ENCODE measurements at places on chromosomes 12 and 14. TPM values are rescaled to one million over a fixed set of nuclear protein-coding genes. Genes with fewer than 3 reads are reported as not detected.

IFNG-AS1 gene
- total RNA-seq: not detected

DNA sequence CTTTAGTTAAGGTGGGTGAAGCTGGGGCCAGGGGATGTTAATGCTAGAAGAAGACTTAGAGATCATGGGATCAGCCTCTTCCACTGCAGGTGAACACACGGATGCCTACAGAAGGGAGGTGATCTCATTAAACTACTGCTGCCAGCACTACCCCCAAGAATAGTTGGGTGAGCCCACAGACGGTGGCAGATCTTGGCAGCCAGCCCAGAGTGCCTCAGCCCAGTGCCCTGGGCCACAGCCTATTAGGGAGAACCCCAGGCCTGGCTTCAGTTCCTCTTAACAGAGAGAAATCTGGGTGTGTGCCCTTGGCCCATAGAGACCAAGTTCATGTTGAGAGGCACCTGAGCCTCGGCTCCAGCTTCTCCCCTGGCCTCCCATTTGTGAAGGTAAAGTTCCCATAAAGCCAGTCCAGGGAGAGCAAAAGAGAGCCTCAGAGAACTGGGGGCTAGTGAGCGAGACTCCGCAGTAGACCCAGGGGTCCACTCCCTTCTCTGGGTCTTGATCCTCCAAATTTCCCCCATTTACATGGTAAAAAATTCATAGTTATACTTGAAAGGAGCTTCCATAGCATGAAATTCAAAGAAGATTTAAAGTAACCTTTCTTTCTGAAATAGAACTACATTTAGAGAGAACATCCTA, 125.0 kb upstream of the CCND2 start:
- no peak overlapping the region for H3K27ac ChIP-seq
- H3K27me3 ChIP-seq: no peaks in the 10 kb centered on the region
- H3K4me1 ChIP-seq: no peaks in the 10 kb centered on the region
- no peak for DNase-seq

IL23A gene
- total RNA-seq: 0.32 TPM

DNA sequence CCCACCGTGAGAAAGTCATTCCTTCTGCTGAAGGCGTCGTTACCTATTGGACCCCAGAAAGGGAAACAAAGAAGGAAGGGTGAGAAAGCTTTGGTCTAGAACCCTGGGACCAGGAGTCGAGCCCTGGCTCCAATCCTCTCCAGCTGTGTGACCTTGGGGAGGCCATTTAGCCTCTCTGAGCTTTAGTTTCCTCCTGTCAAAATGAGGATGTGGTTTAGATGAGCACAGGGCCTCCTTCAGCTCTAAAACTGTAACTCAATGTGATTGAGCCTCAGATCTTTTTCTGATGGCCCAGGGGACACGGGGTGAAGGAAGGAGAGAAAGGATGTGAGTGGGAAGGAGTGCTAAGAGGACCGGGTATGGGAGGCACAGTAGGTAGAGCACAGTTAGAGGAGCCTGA, 7.7 kb downstream of the JDP2 start:
- H3K27me3 ChIP-seq: no peaks in the 10 kb centered on the region
- DNase-seq: no peak
- no peak overlapping the region for H3K27ac ChIP-seq
- H3K36me3 ChIP-seq: peaks cover 3% of the 10 kb centered on the region
- H3K4me3 ChIP-seq: no peak overlapping the region

DNA sequence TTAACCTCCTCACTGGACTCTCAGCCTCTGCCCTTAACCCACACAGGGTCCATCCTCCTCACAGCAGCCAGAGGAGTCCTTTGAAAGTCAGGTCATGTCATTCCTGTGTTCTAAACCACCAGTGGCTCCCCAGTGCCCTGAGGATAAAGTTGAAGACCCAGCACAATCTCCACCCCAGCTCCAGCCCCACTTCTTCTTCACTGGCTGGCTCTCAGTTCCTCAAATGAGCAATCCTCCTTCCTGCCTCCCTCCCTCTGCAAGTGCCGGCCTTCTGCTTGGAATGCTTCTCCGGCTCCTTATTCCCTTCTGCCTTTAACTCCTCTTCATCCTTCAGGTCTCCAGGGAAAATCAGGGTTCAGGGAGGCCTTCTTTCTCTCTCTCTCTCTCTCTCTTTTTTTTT, 32.0 kb upstream of the SPPL3 start:
- no peak for DNase-seq
- no peaks in the 10 kb centered on the region for H3K36me3 ChIP-seq
- peaks cover 11% of the 10 kb centered on the region for H3K27me3 ChIP-seq

DNA sequence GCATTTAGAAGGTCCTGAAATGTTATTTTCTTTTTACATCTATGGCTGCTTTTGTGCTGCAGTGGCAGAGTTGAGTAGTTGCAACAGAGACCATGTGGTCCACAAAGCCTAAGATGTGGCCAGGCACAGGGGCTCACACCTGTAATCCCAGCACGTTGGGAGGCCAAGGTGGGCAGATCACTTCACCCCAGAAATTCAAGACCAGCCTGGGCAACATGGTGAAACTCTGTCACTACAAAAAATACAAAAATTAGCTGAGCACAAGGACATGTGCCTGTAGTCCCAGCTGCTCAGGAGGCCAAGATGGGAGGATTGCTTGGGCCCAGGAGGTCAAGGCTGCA, 13.4 kb downstream of the USP30 start:
- DNase-seq: no peak
- no peaks in the 10 kb centered on the region for H3K27me3 ChIP-seq
- H3K27ac ChIP-seq: no peak overlapping the region
- peaks cover 15% of the 10 kb centered on the region for H3K36me3 ChIP-seq
- no peaks in the 10 kb centered on the region for H3K4me1 ChIP-seq
- H3K4me3 ChIP-seq: no peak overlapping the region

DNA sequence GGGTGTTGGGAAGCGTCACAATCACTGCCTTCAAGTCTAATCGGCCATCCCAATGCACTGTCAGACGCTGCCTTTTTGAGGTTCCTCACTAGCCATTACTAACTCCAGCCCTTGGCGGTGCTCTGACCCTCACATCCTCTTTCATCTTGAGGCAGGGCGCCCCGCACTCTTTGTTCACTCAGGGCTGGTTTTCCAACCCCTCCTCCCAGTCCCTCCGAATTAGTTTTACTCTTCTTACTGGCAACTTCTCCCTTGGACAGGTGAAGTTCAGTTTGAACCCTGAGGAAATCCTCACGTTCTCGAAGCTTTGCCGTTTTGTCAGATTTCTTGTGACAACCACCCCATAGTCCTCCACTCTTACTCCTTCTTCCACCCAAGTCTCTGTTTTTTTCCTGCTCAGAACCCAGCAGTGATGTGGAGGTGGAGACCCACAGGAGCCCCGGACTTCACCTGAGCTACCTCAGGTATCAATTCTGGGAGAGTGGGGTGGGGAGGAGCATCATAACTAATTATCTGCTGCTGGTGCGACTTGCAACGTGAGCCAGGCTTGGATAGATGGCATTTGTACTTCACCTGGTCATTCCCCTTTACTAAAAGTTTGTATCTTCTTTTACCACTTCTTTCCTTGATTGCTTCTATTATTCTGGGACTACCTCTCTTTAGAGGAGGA, 757 bp downstream of the ZC3H10 start:
- no peaks in the 10 kb centered on the region for H3K27me3 ChIP-seq
- no peak for DNase-seq
- peaks cover 24% of the 10 kb centered on the region for H3K4me1 ChIP-seq

DNA sequence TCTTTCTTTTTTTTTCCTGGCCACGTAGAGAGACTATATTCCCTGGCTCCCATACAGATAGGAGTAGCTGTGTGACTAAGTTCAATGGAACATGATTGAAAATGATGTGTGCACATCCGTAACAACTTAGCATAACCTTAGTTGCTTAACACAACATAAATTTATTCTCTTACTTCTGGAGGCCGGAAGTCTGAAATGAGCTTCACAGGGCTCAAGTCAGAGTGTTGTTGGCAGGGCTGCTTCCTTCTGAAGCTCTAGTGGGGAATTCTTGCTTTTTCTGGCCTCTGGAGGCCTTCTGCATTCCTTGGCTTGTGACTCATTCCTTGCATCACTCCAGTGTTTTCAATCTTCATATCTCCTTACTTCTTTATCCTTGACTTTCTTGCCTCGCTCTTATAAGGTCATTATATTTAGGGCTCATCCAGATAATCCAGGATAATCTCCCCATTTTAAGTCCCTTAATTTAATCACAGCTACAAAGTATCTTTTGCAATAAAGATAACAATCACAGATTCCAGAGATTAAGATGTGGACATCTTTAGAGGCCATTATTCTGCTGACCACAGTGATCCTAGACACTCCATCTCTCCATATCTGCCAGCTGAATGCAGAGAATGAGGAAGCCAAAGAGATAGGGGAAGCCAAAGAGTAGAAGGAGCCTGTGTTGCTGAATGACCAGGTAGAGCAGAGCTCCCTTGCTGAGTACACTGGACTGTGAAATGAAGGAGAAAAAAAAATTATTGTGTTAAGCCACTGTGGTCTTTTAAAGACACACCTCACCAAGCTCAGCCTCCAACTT, 21.0 kb upstream of the SNX6 start:
- DNase-seq: peak; percentile 100
- H3K36me3 ChIP-seq: no peaks in the 10 kb centered on the region
- H3K27me3 ChIP-seq: no peaks in the 10 kb centered on the region
- H3K4me1 ChIP-seq: peaks cover 26% of the 10 kb centered on the region
- no peak overlapping the region for H3K4me3 ChIP-seq

DNA sequence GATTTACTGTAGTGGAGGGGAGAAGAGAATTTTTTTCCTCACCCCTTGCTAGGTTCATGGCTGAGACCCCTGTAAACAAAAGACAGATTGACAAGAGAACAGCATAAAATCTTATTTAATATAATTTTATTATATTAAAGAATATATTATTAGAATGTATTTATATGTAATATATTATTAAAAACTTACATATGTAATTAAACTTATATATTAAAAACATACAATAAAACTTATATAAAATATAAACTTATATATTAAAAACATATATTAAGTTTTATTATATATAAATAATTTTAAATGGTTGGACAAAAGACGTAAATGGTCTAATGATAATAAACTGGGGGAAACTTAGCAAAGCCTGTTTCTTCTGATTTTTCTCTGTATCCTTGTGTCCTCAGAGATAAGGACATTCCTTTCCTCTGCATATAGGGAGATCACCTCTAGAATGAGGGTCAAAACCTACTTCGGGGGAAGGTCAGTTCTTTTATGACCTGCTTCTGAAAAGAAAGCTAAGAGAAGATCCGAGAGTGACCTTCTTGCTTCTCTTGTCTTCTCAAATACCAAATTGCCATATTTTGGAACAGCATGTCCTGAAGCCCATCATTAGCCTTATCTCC, 8.9 kb upstream of the PPM1H start:
- no peak overlapping the region for H3K4me3 ChIP-seq
- DNase-seq: no peak
- H3K36me3 ChIP-seq: no peaks in the 10 kb centered on the region
- no peak overlapping the region for H3K27ac ChIP-seq
- no peaks in the 10 kb centered on the region for H3K27me3 ChIP-seq

- H3K27ac ChIP-seq: no peak within 1 kb of the TSS
- no peaks in the 10 kb centered on the region for H3K36me3 ChIP-seq
- peaks cover 7% of the 10 kb centered on the region for H3K27me3 ChIP-seq
- H3K4me1 ChIP-seq: no peaks in the 10 kb centered on the region
Observed at GRCh38 chr12:68159681-68160304, at the start of gene IFNG. Gene IFNG (minus strand): TSS chr12:68159740. CDS start chr12:68159615, 125 bp downstream.

SCN8A gene
- 6.5 TPM for total RNA-seq

GRCh38 chr14:67077921-67078320, 111.3 kb upstream of the GARIN2 start:
- DNase-seq: no peak
- no peaks in the 10 kb centered on the region for H3K36me3 ChIP-seq
- H3K27me3 ChIP-seq: no peaks in the 10 kb centered on the region
- H3K27ac ChIP-seq: no peak overlapping the region
- no peak overlapping the region for H3K4me3 ChIP-seq

DNA sequence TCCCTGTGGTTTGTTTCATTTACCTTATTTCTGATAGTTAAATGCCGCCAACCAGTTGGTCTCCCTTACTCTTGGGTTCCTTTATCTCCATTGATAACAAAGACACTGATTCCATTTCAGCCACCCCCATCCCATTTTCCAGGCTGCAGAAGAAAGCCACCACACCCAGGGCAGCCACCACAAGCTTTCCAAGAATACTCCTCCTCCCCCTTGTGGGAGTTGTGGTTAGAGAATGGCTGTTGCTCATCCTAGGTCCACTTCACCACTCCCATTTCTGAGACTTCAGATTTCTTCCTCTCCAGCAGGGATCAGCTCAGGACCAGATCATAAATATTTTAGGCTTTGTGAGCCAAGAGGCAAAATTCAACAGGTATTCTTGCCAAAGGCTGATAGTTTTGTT, 73.9 kb downstream of the ANO4 start:
- peaks cover 19% of the 10 kb centered on the region for H3K4me1 ChIP-seq
- no peak overlapping the region for H3K27ac ChIP-seq
- H3K4me3 ChIP-seq: no peak overlapping the region

C12orf56 gene
- total RNA-seq: not detected

ASPG gene
- not detected for total RNA-seq

TMEM52B gene
- total RNA-seq: not detected

- H3K27me3 ChIP-seq: no peaks in the 10 kb centered on the region
- DNase-seq: no peak
- no peak overlapping the region for H3K27ac ChIP-seq
Observed at GRCh38 chr12:108047071-108047550, 82.0 kb upstream of the WSCD2 start.

- H3K4me3 ChIP-seq: peak overlapping the region; percentile 91
- H3K36me3 ChIP-seq: peaks cover 15% of the 10 kb centered on the region
- DNase-seq: no peak
- H3K27ac ChIP-seq: peak overlapping the region; percentile 85
- peaks cover 3% of the 10 kb centered on the region for H3K27me3 ChIP-seq
Observed at GRCh38 chr12:107684990-107685359, 624 bp upstream of the PWP1 start.

LHX5 gene
- total RNA-seq: not detected

KNTC1 gene
- 10.6 TPM for total RNA-seq

DNA sequence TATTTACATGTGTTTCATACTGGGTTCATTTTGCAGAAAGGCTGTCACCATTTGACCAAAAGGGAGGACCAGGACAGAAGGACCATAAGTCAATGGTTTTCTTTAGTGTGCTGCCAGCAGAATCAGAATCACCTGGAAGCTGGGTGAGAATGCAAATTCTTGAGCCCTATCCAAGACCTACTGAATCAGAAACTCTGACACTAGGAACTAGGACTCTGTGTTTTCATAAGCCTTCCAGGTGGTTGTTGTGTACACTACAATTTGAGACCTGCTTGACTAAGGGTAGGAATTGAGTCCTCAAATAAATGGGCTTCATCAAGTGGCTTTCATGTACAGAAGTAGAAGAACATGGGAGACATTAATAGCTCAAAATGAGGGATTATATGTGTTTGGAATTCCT, 32.2 kb downstream of the PDE6H start:
- H3K4me3 ChIP-seq: no peak overlapping the region
- no peaks in the 10 kb centered on the region for H3K4me1 ChIP-seq
- H3K36me3 ChIP-seq: no peaks in the 10 kb centered on the region
- H3K27me3 ChIP-seq: no peaks in the 10 kb centered on the region

RAB2B gene
- 48.5 TPM for total RNA-seq

- no peaks in the 10 kb centered on the region for H3K36me3 ChIP-seq
- H3K27ac ChIP-seq: no peak overlapping the region
- H3K27me3 ChIP-seq: peaks cover 13% of the 10 kb centered on the region
- DNase-seq: no peak
- no peaks in the 10 kb centered on the region for H3K4me1 ChIP-seq
Observed at GRCh38 chr14:76718306-76719040, 42.8 kb upstream of the VASH1 start.

PLBD1 gene
- 1.1 TPM for total RNA-seq

FAIM2 gene
- total RNA-seq: 0.10 TPM

Measured in astrocyte (in vitro differentiated cells and primary cell).